ENCODE measurements at places on chromosomes 12 and 14.

DNA sequence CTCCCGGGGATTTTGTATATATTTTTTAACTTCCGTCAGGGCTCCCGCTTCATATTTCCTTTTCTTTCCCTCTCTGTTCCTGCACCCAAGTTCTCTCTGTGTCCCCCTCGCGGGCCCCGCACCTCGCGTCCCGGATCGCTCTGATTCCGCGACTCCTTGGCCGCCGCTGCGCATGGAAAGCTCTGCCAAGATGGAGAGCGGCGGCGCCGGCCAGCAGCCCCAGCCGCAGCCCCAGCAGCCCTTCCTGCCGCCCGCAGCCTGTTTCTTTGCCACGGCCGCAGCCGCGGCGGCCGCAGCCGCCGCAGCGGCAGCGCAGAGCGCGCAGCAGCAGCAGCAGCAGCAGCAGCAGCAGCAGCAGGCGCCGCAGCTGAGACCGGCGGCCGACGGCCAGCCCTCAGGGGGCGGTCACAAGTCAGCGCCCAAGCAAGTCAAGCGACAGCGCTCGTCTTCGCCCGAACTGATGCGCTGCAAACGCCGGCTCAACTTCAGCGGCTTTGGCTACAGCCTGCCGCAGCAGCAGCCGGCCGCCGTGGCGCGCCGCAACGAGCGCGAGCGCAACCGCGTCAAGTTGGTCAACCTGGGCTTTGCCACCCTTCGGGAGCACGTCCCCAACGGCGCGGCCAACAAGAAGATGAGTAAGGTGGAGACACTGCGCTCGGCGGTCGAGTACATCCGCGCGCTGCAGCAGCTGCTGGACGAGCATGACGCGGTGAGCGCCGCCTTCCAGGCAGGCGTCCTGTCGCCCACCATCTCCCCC lies 777 bp downstream of the ASCL1 start:
- DNase-seq = peak; percentile 60

DNA sequence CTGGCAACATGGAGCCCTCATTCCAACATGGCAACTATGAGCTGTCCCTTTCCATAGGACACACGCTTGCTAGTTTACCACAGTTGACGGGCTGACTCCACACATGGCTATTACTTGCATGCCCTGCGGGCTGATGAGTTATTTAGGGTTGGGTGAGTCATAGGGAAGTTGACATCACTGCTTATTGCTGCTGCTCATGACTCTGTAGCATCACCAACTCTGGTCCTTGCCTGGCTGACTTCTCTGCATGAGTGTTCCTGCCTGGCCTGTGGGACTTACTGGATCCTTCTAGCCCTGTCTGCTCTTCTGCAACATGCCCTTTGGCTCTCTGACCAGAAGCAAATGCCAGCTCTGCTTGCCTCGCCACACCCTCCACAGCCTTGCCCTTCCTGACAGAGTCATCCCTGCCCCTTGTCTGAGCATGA lies 199.5 kb downstream of the ANO6 start:
- peak; percentile 42 for DNase-seq

GRCh38 chr14:104519721-104520120 lies 59.8 kb upstream of the C14orf180 start:
- DNase-seq = no peak

GRCh38 chr14:32013083-32013482 lies 64.0 kb upstream of the ARHGAP5 start:
- DNase-seq = no peak

DNA sequence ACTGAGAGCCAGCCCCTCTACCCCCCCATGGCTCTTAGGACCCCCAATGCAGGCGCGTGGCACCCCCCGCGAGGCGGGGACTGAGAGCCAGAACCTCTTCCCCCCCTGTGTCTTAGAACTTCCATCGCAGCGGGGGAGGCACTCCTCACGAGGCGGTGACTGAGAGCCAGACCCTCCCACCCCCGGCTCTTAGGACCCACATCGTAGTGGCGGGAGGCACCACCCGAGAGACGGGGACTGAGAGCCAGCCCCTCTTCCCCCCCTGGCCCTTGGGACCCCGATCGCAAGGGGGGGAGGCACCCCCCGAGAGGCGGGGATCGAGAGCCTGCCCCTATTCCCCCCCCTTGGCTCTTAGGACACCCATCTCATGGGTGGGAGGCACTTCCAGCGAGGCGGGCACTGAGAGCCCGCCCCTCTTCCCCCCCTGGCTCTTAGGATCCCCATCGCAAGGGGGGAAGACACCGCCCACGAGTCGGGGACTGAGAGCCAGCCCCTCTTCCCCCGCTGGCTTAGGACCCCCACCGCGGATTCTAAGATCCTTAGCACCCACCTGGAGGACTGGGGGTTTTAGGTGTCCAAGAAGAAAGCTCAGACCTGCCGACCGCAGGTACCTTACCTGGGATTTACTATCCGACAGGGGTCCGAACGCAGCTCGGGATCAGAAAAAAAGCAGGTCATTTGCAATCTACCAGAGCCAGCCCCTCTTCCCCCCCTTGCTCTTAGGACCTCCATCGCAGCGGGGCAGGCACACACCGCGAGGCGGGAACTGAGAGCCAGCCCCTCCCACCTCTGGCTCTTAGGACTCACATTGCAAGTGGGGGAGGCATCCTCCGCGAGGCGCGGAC lies 44.9 kb downstream of the DDX11 start:
- DNase-seq = peak; percentile 69

DNA sequence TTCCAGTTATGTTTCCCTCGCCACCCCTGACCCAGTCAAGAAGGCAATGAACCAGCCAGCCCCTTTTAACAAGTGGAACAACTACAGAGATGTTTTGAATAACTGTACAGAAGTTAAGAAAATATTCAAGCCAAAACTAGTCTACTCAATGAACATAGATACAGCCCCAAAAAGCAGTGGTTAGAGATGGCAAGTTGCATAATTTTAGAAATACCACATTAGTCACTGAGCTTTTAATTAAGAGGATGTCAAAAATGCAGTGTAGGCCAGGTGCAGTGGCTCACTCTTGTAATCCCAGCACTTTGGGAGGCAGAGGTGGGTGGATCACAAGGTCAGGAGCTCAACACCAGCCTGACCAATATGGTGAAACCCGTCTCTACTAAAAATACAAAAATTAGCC lies 27.2 kb downstream of the PROX2 start:
- DNase-seq = no peak

DNA sequence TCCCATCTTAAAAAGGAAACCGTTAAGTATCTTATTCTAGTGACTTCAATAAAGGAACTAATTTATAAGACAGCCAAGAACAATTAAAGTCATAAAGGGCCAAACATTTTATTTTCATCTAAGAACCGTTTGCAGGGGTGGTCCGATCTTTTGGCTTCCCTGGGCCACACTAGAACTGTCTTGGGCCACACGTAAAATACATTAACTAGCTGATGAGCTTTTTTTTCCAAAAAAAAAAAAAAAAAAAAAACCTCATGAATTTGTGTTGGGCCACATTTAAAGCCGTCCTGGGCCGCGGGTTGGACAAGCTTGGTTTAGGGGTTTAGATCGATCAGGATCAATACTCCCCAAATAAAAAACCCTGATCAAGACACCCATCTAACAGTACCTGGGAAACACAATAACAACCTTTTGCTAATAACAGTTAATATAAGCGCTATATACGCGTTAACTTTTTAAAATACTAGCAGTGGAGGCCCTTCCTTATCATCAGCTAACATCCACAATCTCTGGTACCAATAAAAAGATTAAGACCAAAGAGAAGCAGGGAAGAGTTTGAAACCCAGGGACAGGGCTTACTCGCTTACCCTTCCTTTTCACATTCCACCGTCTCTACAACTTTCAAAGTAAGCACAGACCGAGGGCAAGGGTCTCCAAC lies 1.1 kb downstream of the NAP1L1 start:
- DNase-seq = no peak

- DNase-seq = no peak
These were observed 274.5 kb upstream of the LRIG3 start for GRCh38 chr12:59194794-59195193.

- no peak for DNase-seq
These were observed 12.8 kb downstream of the DEGS2 start for GRCh38 chr14:100146531-100147091.

- DNase-seq = no peak
These were observed 35.6 kb downstream of the SYNE3 start for GRCh38 chr14:95480887-95481226.

DNA sequence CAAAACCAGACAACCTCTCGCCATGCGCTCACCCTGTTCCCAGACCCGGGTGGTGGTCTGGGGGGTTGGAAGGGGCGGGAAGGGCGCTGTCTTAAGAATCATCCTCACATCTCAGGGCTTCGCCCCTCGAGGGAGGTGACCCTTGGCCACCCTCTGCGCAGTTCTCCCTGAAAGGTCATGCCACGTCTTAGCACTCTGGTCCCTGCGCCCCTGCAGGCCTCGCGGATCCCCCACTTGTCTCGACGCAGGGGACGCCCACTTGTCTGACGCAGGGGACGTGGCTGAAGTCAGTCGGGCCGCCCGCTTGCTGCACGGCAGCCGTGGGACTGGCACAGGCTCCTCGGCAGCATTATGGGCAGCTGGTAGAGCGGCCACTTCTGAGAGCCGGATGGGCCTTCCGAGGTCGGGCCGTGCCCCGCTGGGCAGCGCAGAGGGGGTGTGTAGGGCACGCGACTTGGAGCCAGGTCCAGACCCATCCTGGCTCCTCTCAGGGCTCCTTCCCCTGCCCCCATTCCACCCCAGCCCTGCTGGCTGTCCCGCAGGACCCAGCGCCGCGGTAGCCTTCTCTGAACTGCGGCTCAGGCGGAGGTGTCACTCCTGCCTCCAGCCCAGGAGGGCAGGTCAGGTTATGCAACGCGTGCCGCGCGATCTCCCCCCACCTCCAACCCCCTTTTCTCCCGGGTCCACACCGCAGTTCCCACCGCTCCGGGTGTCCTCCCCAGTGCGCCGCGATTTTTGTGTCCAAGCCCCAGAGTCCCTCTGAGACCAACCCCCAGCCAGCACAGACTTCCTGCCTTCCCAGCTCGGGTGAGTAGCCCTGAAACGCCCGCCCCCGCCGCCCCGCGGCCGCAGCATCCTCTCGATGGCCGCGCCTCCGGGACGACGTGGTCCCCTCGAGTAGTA lies 40.9 kb upstream of the CAPRIN2 start:
- peak; percentile 75 for DNase-seq

DNA sequence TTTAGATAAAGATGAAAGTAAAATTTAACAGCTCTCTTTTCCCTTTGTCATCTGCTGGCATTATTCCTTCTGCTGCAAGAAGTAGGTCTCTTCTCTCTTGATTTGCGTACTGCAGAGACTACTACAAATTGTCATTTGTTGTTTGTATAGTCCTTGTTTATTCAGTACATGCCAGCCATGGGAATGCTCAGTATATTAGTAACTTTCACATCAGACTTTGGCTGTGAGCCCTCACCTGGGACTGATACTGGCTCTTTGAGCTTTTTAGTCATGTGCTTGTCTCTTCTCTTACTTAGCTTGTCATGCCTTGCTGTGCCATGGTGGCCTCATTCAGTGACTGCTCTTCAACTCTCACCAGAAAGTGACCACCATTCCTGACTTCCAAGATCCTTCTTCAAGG lies 169.8 kb downstream of the PRKCH start:
- DNase-seq = peak; percentile 24

DNA sequence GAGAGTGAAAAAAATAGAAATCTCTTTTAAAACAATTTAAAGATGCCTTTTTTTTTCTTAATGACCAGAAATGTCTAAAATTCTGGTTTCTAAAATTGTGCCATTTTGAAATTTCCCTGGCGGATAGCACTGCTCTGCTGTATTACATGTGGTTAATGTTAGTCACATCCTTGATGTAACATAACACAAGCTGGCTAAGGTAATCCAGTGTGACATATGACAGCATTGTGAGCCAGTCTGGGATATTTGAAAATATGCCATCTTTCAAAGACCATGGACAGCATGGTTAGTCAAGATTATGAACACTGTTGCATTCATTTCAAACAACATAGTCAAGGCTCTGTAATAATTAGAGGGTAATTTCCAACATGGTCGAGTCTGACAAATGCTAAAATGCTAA lies 133.2 kb downstream of the ALX1 start:
- DNase-seq = no peak

DNA sequence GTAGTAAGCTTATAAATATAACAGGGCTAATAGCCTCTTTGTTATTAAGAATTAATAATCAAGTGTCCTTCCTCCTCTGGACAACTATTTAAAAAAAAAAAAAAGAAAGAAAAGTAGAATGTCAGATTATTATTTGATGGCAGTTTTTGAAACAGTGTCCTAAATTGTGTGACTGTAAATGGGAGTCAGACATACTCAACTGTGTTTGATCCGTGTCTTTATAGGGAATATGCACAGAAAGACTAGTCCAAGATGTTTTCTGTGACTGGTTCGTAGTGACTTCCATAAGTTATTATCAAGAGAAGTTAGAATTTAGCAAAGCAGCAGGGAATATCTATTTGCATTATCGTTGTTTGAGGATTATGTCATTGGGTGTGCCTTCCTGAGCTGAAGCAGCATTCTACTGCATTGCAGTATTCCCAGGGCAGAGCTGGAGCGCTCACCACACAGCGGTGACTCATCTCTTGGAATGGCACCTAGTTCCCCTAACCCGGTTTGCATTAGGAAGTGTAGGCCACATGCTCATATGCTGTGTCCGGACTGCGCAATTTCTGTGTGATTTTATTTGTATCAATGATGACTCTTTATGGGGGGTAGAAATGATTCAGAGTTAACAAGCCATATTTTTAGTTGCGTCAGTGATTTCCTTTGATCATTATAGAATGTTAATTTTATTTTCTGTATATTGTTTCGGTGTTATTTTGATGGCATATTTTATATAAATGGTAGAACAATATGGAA lies 7.9 kb downstream of the DYNC1H1 start:
- DNase-seq = peak; percentile 93

GRCh38 chr12:59122784-59123183 lies 202.5 kb upstream of the LRIG3 start:
- no peak for DNase-seq

GRCh38 chr12:54417712-54418440 lies 1.2 kb downstream of the ITGA5 start:
- DNase-seq = no peak

- DNase-seq = no peak
These were observed 5.3 kb upstream of the UBC start for GRCh38 chr12:124919521-124920352.

DNA sequence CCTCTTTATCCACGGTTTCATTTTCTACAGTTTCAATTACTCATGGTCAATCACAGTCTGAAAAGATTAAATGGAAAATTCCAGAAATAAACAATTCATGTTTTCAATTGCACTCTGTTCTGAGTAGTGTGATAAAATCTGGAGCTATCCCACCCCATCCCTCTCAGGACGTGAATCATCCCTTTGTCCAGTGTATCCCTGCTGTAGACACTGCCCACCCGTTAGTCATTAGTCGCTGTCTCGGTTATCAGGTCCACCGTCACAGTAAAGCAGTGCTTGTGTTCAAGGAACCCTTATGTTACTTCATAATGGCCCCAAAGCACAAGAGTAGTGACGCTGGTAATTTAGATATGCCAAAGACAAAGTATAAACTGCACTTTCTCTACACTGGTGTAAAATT lies 141.0 kb upstream of the LMNTD1 start:
- DNase-seq = peak; percentile 33
